AG09309 (cell line): ENCODE measurements at places on chromosomes 11 and 22.

DNA sequence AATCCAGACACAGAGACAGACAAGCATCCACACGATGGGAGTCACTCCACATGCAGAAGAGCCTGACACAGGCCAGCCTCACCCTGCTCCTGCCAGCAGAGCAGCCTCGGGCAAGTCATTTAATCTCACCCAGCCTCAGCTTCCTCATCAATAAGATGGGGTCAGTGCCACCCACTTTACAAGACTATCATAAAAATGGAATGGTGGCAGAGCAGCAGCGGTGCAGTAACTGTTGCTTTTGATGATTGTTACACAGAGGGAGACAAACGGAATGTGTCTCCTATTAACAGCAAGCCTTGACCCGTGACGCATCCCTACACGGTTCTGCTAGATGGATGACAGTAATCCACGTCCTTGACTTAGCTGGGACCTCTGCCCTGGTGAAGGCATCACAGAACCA lies 26.0 kb upstream of the ARFGAP3 start:
- no peak for DNase-seq

DNA sequence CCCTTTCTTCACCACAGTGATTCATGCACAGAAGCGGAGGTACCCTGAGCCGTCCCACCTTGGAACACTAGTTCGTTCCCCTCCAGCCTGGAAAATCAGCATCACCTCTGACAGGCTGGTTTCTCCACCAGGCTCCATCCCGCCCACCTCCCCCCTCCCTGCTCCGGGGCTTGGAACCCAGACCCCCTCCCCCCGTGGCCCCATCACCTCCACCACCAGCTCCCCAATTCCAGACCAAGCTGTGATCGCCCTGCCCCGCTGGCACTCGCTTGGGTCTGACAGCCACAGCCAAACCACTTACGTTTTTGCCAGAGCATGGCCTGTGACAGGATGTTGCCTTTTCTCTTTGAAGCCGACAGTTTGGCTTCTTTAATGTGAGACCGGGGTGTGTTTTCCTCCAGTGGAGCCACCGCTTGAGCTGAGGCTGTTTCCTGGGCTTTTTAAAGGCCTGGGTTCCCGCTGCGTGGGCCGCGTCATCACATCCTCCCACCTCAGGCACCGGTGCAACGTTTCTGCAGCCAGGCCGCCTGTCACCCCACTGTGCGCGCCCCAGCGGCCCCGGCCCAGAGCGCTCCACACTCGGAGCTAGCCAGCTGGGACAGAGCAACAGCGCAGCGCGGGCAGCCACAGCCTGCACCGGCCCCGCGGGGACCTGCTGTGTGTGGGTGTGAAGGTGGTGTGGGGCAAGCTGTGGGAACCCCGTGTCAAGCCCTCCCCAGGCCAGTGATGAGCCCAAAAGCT lies at the start of gene POU2AF1:
Gene POU2AF1 (minus strand): TSS at position 415 of the 741 bp plus-strand sequence. CDS start 98 bp downstream, at position 317.
- DNase-seq, result no peak

- no peak for DNase-seq
Observed at GRCh38 chr11:17421781-17422180, 33.3 kb upstream of the KCNJ11 start.

GRCh38 chr11:102138223-102138622 lies 28.0 kb downstream of the YAP1 start:
- DNase-seq, result no peak

DNA sequence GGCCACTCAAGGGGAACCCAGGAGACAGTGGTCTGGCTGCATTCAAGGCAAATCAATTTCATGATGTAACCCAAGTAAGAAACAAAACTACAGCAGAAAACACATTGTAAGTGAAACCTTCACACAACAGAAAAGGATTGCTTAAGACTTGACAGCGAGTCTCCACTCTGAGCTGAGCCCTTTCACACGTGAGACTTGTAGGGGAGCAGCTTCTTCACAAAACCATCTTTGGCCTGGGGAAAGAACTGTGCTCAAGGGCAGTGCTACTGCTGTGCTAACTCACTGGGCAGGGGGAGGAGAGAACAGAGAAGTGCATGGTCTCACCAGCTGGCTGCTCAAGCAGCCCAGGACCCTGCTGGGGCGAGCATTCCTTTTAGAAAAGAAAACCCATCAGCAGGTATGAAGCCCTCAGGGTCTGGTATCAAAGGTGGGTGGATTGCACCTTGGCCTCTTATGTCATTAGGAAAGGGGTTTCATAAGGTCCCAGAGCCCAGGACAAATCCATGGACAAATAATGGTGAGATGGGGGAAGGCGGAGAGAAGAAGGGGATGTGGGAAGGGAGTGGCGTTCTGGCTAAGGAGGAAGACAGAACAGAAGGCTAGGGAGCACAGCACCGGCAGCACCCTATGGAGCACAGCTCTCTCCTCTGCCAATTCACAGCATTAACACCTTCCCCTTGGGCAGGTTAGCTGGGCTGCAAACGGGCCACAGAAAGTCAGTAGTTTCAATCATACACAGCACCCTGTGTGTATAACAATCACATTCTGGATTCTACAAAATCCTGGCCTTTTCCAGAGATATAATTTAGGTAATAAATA lies 20.6 kb upstream of the RAPSN start:
- no peak for DNase-seq
